NCI-H345 (cell line): ENCODE measurements at places on chromosomes 1 and 21.

- DNase-seq, result no peak
Measured at GRCh38 chr1:209962856-209963255, 24.8 kb downstream of the SYT14 start.

DNA sequence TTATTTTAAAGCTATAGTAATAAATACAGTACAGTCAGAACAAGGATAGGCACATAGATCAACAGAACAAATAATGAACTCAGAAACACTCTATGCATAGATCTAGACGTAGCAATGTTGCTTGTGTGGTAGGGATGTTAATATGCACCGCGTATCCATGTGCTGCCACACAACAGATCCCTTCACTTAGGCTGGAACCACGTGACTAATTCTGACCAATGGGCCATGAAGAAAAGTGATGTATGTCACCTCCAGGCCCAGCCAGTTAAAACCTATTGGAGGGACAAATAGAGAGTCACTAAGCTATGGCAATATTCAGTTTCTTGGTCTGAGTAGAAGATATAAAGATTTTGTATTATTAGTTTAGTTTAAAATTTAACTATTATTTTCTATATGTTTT lies 91.4 kb downstream of the ADAMTS1 start:
- DNase-seq, result no peak

GRCh38 chr1:111653709-111654108 lies 34.1 kb downstream of the RAP1A start:
- DNase-seq, result no peak

DNA sequence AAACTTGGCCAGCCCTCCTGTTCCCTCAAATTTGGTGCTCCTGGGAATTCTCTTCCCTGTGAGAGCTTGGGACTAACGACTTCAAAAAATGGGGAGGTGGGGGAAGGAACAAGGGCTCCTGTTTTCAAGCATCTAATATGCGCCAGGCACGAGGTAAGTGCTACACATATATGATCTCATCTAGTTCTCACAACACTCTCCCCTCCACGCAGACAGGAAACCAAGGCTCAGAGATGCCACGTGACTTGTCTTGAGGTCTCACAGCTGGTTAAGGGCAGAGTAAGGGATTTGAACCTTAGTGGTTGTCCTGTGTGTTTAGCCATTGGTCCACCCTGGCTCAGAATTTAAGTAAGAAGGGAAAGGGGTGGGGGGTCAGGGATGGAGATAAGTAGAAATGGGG lies 125.9 kb downstream of the DMRTB1 start:
- no peak for DNase-seq

DNA sequence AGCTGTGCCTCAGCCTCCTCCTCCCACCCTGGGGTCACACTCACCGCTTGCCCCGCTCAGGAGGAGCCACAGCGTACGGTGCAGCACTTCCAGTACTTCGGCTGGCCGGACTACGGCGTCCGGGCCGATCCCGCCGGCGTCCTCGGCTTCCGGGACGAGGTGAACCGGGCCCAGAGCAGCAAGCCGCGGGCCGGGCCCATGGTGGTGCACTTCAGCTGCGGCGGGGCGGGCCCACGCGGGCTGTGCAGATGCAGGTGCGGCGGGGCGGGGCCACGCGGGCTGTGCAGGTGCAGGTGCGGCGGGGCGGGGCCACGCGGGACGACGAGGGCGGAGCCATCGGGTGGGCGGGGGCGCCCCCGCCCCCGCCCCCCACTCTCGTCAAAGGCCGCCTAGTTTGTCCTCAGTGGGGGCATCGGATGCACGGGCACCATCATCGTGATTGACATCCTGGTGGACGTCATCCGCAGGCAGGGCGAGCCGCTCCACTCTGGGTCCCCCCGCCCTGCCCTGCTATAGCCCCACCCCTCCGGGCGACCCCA lies 5.5 kb downstream of the RNF223 start:
- DNase-seq, result peak; percentile 82

- no peak for DNase-seq
Measured at GRCh38 chr1:227958617-227959324, 11.0 kb upstream of the WNT9A start.

- no peak for DNase-seq
Measured at GRCh38 chr1:226118357-226118756, 55.8 kb downstream of the H3-3A start.

GRCh38 chr1:173023343-173023742 lies 27.4 kb downstream of the TNFSF18 start:
- DNase-seq, result no peak

DNA sequence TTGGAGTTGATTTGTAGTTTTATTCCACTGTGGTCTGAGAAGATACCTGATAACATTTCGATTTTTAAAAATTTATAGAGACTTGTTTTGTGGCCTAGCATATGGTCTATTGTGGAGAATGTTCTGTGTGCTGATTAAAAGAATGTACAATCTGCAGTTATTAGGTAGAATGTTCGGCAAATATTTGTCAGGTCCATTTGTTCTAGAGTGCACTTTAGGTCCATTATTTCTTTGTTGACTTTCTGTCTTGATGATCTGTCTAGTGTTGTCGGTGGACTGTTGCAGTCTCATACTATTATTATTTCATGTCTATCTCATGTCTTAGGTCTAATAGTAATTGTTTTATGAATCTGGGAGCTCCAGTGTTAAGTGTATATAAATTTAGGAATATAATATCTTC lies 116.8 kb downstream of the NME7 start:
- DNase-seq, result no peak

- DNase-seq, result no peak
Measured at GRCh38 chr21:22885079-22885478, 1886.9 kb downstream of the NCAM2 start.

GRCh38 chr1:232793944-232794343 lies 11.3 kb upstream of the MAP10 start:
- peak; percentile 91 for DNase-seq

DNA sequence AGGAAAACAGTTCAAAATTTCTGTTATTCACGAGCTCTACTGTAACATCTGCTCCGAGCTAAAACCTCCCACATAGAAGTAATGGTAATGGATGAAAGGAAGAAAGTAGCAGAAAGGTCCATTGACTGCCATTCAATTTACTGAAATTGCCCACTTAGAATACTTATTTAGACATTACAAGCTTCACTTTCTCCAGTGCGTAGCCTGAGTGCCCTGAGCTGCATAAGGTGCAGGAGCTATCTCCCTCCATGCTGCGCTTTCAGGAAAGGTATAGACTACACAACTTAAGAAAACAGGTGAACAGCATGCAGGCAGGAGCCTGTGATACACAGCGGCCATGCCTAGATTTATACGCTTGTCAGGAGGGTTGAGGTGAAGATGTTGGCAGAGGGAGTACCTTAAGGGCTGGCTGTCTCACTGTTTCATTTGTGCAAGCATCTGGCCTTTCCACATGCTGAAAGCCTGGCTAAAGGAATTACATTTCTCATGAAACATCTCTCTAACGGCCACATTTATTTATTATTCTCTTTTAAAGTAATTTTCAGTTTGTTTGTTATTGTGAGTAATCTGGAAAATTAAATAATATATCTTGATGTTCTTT lies 74.7 kb downstream of the RGS18 start:
- no peak for DNase-seq

- DNase-seq, result peak; percentile 40
Measured at GRCh38 chr1:22930240-22930912, 42.3 kb downstream of the LACTBL1 start.

- no peak for DNase-seq
Measured at GRCh38 chr1:151002611-151003010, 4.1 kb downstream of the MINDY1 start.

- DNase-seq, result peak; percentile 38
Measured at GRCh38 chr1:14733048-14733778, 134.7 kb downstream of the KAZN start.

- no peak for DNase-seq
Measured at GRCh38 chr1:58934706-58935105, 150.9 kb upstream of the JUN start.

GRCh38 chr1:171431994-171432393 lies 53.3 kb upstream of the PRRC2C start:
- DNase-seq, result no peak

DNA sequence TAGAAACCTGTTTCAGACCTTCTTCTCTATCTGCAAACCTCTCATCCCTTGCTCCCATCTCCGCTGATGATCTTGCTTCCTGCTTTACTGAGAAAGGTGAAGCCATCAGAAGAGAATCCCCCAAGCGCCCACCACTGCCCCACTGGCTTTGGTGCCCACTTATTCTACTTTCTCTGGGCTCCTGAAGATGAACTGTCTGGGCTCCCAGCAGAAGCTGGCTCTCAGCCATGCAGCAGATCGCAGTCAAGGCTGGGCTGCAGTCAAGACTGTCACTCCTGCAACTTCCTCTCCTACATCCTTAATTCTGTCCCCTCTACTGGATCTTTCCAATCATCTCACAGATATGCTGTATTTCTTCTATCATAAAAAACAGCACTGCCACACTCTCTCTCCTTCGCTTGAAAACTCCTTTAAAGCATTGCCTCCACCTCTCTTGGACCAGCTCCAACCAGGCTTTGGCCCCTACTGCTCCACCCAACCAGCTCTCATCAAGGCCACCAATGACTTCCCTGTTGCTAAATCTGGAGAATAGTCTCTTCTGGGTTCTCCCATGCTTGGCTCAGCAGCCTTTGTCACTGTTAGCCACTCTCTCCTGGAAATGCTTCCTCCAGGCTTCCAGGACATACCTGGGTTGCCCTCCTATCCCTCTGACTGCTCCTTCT lies 25.8 kb downstream of the TRIM62 start:
- DNase-seq, result no peak

- peak; percentile 80 for DNase-seq
Measured at GRCh38 chr1:206455666-206456344, 14.5 kb upstream of the IKBKE start.

- no peak for DNase-seq
Measured at GRCh38 chr1:154689083-154689482, 81.1 kb upstream of the ADAR start.

GRCh38 chr1:172275478-172275877 lies 145.0 kb upstream of the C1orf105 start:
- no peak for DNase-seq

GRCh38 chr21:44391345-44392091 lies 38.1 kb downstream of the TRPM2 start:
- no peak for DNase-seq

- DNase-seq, result peak; percentile 85
Measured at GRCh38 chr1:35707601-35708440, 10.9 kb downstream of the C1orf216 start.

- no peak for DNase-seq
Measured at GRCh38 chr1:53685272-53686051, 53.5 kb downstream of the GLIS1 start.

GRCh38 chr1:165942927-165943597 lies 115.6 kb downstream of the UCK2 start:
- DNase-seq, result no peak

DNA sequence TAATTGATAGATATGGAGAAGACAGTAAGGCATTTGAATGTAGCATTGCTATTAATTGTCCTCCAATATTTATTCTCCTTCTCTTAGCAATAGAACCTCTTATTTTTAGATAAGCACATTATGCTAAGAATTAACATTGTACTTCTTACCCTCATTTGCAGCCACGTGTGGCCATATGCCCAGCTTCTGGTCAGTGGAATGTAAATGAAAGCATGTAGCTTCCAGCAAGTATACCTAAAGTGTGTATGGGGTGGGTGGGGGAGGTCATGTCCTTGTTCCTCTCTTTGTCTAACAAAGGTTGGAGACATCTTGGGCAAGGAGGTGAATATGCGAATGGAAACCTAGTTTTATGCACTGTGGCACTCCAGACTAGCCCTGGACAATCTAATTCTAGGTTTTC lies 133.6 kb upstream of the HMCN1 start:
- DNase-seq, result no peak

DNA sequence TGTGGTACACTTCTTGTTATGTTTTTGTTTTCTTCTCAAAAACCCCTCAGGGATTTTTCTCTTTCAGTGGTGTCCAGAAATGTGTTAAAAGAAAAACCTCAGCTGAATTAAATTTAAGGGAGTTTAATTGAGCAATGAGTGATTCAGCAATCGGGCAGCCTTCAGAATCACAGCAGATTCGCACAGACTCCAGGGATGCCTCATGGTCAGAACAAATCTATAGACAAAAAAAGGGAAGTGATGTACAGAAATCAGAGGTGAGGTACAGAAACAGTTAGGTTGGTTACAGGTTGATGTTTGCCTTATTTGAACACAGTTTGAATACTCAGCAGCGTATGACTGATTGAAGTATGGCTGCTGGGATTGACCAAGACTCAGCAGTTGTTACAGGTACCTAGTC lies 86.2 kb downstream of the TLR5 start:
- no peak for DNase-seq

DNA sequence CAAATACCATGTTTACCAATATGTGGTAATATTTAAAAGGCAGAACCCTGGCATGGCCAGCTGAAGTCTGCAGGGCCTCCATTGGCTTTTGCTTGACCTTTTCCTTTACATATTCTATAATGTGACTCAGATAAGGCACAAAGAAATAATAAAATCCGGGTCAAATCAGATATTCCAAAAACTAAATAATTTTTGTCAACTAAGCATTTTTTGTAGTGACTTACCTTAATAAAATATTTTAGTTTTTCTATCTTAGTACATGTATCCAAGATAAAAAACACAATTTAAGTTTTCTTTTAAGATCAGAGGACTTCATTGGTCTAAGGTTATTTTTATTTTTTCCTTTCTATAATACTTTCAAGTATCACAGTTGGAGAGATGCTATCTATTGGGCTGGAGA lies 179.4 kb upstream of the ADAMTS5 start:
- no peak for DNase-seq

DNA sequence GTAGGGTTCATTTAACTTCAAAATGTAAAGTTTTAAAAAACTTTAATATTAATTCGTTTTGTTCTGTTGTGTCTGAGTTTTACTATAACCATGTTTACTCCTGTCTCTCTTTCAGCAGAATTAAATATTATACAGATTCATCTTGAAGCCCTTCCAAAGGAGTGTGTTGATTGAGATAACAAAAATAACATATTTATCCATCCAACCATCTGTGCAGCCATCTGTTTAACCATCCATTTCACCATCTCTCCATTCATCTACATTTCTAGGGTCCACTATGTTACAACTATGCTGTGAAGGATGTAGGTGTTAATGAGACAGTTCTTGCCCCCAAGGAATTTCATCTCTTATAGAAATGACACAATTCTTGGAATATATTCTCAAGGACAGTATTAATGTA lies 36.0 kb upstream of the GNG12 start:
- no peak for DNase-seq

GRCh38 chr1:211378844-211379243 lies 52.2 kb downstream of the TRAF5 start:
- DNase-seq, result no peak
